Activated naive CD8-positive, alpha-beta T cell treated with anti-CD3 and anti-CD28 coated beads, Interleukin-2, amount 10 ng/mL, durations not matched to agents 7 days and 5 days (primary cell): ENCODE measurements at places on chromosomes 3 and 15.
A peak's percentile ranks its signal among the peaks of the same experiment; 100 is the strongest.

GRCh38 chr3:128174675-128175590 is 21.7 kb downstream of the EEFSEC start:
- DNase-seq = no peak

- DNase-seq = no peak
Measured at GRCh38 chr3:194702545-194702944, 16.9 kb downstream of the FAM43A start.

DNA sequence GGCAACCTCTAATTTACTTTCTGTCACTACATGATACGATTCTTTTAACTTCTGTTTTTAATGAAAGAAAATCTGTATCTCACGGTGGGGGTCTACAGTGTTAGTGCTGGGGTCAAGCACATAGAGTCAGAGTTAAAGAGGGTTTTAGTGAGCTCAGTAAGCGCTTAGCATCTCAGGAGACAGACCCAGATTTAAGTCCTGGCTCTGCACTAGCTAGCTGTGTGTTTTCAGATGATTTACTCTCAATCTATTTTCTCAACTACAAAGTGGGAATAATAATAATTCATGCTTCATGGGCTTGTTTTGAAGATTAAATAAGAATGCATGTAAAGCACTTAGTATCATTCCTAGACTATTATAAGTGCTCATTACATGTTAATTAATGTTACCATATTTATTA is 63.4 kb upstream of the KBTBD8 start:
- no peak for DNase-seq

DNA sequence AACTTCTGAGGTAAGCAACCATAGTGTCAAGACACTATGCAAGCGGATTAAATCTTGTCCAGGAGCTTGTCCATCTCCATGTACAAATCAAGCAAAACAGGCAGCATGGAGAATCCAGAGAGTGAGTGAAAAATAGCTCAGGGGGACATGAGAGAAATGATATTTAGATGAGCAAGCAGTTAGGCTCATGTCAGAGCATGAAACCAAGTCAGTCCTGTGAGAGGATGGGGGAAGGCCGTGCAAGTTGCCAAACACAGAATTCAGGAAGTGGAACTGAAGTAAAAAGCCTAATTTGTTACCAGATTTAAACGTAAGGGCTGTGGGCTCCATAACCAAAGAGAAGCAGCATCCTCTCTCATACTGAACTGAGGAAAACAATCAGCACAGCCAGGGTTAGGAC is 995.9 kb downstream of the MCTP2 start:
- DNase-seq = no peak

DNA sequence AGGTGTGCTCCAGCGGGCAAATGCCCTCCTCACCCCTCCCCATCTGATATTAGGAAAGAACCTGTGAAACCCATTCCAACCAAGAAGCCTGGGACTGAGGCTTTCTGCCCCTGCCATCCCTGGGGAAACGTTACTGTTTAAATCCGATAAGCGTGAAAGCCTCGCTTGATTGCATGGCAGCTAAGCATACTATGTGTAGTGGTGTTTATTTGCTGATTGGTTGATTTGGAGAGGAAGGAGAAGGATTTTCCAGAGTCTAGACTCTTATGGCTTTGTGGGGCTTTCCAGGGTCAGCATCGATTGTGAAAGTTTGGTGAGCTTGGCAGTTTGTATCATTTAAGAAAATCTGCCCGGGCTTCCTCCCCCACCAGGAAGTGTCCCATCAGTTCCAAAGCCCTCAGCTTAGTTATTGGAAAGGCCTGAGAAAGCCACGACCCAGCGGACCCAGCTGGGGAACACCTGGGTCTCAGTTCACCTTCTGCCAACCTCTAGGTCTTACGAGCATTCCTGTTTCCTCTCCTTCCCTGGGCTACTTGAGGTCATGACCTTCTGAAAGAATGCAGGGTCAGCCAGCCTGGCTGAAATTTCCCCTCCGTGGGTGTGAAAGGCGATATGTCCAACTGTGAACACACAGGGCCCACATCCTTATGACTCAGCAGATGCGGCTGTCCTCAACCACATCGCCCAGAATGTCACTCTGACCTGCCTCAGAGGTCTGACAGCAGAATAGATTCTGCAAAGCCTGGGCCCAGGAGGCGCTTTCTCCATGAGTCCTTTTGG is 62.8 kb upstream of the HERC1 start:
- DNase-seq = peak; percentile 47

DNA sequence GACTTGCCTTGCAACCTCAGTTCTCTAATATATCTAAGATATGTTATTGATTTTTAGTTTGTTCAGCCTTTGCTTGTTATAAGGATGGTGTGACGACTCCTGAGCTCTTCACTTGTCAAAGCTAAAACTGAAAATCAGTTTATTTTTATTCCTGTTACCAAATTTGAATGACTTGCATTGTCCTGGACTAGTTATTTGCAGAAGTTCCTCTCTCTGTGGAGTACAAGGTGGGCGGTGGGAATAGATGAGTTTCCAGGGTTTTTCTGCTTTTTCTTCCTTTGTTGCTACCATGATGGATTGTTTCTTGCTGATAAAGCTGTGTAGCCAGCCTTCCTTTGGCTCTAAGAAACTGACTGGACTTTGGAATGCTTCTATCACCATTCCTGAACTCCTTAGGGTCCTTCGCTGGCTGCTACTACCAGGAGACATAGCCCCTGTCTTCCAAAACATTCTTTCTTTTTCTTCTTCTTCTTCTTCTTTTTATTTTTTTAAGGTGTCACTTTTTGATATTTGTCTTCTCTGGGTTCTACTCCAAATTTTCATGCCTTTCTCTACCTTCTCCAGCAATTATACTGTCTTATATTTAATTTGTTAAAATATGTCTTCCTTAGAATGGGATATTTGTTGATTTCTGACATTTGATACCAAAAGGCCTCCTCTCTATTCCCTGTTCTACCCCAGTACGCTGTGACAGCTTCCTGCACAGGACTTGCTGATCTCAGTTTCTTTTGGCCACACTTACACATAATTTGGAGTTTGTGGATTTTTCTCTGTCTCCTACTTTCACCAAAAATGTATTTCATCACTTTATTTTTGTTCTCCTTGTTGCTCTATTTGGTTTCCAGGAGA is 145.1 kb upstream of the THRB start:
- no peak for DNase-seq

GRCh38 chr15:82587805-82588204 is 47.5 kb upstream of the RPS17 start:
- DNase-seq = no peak

DNA sequence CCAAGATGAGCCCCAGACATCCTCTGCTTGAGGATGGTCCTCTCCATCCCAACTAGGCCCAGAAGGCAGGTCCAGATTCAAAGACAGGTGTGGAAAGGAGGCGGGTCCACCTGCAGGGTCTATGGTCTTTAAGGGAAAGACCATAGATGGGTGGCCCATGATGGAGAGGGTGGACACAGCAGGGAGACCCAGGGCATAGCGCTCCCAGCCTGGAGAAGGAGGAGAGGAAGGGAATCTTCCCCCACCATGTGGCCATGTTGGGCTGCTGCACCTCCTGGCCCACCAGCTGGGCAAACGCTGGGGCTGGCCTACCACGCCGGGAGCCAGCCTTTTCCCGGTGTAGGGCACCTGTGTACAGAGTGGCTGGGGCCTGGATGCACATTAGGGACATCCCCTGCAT is 265.2 kb upstream of the TLE3 start:
- no peak for DNase-seq

DNA sequence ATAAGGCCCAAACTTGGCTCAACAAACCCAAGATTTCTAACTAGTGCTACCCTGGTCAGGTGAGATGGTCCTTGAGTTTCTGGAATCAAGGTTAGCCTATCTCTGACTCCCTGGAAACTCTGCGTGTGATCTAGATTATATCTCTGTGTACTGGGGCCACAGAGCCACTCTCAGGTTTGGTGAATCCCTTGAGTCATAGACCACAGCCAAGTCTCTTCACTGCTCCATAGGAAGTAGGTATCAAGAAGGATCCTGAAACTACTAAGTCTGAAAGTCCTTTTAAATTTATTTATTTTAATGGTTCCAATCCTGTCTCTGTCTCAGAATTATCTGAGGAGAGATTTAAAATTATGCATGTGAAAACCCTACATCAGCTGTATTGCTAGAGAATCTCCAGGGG is 99.1 kb downstream of the TUSC7 start:
- DNase-seq = no peak

DNA sequence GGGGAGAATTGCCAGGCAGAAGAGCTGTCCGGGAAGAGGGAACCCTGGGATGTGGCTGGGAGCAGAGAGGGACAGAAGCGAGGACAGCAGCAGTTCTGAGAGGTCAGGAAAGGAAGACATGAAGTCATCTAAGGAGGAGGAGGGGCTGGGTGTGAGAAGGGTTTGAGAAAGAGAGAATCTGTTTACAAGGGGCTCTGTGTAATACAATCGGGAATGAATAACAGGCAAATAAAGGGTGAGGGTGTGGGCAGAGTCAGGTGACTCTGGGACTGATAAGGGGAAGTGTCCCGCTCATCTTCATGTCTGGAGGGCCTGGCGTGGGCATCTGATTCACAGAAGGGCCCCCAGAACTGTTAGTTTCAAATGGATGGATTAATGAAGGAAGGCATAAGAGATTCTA is 191.3 kb downstream of the XXYLT1 start:
- DNase-seq = no peak

DNA sequence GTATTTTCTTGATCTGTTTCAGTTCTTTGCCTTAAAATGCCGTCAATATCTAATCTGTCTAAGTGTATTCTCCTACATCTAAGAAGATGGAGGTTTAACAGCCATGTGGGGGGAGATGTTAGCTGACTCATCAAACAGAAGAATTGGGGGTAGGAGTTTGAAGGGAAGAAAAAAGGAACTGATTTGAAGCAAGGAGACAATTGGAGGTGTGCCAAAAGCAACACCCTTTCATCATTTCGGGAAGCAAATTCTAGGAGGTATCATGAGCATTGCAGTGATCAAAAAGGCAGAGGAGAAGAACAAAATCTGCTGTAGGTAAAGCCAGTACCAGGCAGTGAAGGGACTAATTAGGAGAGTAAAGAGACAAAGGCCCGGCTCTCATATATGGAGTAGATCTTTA is 337.3 kb upstream of the TBC1D5 start:
- no peak for DNase-seq

- peak; percentile 21 for DNase-seq
Measured at GRCh38 chr15:22227411-22228100, 147.2 kb downstream of the OR4M2 start.

DNA sequence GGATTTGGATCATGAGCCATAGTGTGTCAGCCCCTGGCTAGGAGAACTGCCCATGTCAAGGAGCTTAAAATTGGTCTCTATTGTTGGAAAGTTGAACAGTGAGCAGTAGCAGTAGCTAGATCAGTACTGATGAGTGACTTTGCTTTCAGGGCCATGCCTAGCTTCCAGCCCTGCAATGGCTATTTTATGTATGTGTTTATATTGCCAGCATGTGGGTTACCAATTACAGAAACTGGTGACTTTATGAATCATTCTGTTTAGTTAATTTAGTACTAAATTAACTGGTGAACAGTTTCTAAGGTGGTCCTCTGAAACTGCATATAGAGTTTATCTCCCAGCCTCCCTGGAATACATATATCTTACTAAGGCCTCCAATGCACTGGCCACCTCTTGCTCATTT is 908.1 kb upstream of the ALCAM start:
- no peak for DNase-seq

DNA sequence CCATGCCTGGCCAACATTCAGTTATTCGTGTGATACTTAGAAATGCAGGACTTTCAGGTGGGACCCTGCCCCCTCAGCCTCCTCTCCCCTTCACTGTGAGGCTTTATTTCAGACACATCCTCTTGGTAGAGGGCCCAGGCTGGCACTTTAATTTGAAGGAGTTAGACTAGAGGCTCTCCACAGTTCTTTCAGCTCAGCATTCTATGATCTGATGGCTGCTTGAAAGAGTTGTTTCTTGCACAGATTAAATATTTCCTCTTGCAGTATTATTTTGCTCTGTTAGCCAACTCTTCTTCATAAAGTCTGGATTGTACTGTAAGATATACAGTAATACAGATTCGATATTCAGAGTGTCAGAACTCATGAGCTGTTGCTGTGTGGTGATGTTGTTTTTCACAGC is 35.1 kb downstream of the CTDSPL start:
- DNase-seq = no peak

GRCh38 chr3:28399206-28399605 is 50.6 kb upstream of the AZI2 start:
- no peak for DNase-seq

- DNase-seq = no peak
Measured at GRCh38 chr3:82002986-82003642, 241.7 kb upstream of the GBE1 start.

- DNase-seq = no peak
Measured at GRCh38 chr3:74390121-74390877, 224.2 kb downstream of the CNTN3 start.

DNA sequence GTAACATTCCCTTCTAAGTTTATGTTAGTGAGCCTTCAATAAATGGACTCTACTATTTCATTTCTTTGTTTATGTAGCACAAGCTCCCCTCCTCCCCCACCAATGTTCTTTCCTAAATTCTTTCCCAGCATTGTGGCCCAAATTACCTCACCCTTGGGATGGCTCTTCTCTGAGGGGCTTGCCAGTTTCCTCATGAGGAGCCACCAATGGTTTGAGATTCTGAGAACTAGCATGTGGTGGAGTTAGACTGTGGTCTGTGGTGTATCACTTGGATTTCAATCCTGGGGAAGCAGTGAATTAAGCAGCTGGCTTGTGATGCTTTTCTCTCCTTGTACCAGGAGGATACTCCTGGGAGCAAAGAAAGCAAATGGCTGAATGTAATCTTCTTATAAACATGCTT is 50.0 kb upstream of the NPHP3 start:
- no peak for DNase-seq

- no peak for DNase-seq
Measured at GRCh38 chr3:8532251-8532871, 30.7 kb downstream of the LMCD1 start.

DNA sequence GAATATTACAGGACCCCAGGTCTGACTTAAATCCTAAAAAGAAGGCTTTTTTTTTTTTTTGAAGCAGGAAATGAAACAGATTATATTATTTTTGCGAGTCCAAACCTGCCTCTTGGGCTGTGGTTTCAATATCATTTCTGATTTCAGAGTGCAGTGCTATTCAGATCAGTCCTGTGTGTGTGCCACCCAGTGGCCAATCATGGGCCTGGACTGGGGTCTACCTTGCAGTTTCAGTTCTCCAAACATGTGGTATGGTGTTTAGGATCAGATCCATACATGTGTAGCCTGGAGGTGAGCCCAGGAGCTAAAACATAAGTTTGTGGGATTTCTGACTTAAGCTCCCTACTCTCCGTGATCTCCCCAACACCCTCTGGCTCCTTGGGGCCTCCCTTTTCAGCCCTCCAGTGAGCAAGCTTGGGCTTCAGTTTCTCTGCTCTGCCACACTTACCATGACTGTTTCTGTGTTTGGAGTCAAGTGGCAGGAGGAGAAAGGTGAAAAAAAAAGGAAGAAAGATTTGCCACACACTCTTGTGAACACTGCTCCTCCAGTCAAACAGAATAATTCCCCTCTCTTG is 12.1 kb upstream of the THSD4 start:
- no peak for DNase-seq

- DNase-seq = no peak
Measured at GRCh38 chr3:12165909-12166308, 7.2 kb upstream of the TIMP4 start.

- no peak for DNase-seq
Measured at GRCh38 chr3:157059661-157060060, 100.3 kb downstream of the CCNL1 start.
